Kidney (tissue), 22 donors: ENCODE measurements at places on chromosomes 4 and X.

DNA sequence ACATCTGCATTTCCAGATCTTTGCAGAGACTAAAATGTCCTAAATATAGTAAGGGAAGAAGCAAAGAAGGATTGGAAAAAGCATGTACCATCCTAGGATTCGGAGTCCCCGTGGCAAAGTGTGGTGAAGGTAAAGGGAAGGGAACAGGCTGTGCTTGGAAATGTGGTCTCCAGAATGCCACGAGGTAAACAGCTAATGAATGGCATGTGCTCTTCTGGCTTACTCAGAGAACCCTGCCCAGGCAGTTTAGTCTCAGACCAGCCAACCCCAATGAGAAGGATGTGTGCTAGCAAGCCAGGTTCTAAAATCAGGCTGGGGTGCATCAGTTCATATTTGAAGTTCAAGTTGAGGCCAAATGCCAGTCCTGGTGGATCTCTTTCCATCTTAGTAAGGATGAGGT, 113.1 kb downstream of the RS1 start:
- DNase-seq, result no peak
- H3K4me1 ChIP-seq, result no peaks in the 10 kb centered on the region
- H3K4me3 ChIP-seq, result no peak overlapping the region
- no peaks in the 10 kb centered on the region for H3K36me3 ChIP-seq
- no peaks in the 10 kb centered on the region for H3K27me3 ChIP-seq

GRCh38 chr4:37973441-37973840, 13.2 kb downstream of the PTTG2 start:
- no peak overlapping the region for H3K4me3 ChIP-seq
- DNase-seq, result no peak
- H3K27ac ChIP-seq, result peak overlapping the region; percentile 63
- H3K27me3 ChIP-seq, result no peaks in the 10 kb centered on the region
- H3K4me1 ChIP-seq, result peaks cover 23% of the 10 kb centered on the region

GRCh38 chr4:13656569-13657405, 29.3 kb upstream of the BOD1L1 start:
- DNase-seq, result peak; percentile 82
- no peaks in the 10 kb centered on the region for H3K36me3 ChIP-seq
- H3K27ac ChIP-seq, result no peak overlapping the region
- no peaks in the 10 kb centered on the region for H3K27me3 ChIP-seq

GRCh38 chr4:82268826-82269193, 105.0 kb downstream of the HNRNPD start:
- no peaks in the 10 kb centered on the region for H3K4me1 ChIP-seq
- H3K36me3 ChIP-seq, result no peaks in the 10 kb centered on the region
- no peak overlapping the region for H3K4me3 ChIP-seq
- no peak overlapping the region for H3K27ac ChIP-seq

GRCh38 chr4:56976837-56977320, 527 bp downstream of the NOA1 start:
- DNase-seq, result peak; percentile 64
- H3K36me3 ChIP-seq, result peaks cover 11% of the 10 kb centered on the region
- no peaks in the 10 kb centered on the region for H3K4me1 ChIP-seq
- H3K27ac ChIP-seq, result peak overlapping the region; percentile 71
- no peaks in the 10 kb centered on the region for H3K27me3 ChIP-seq

DNA sequence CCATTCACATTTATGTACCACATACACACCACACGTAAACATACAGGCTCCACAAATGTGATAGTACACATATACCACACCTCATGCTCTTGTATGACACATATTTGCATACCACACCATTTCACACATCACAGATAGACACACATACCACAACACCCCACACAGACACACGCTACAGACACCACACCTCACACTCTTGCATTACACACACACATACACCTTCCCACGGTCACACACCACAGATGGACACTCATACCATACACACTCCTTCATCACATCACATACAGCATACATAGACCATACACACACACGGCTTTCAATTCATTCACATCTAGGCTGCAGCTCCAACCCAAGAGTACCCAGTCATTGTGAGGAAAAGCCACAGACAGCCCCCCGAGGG, 222.5 kb upstream of the RPL34 start:
- H3K27me3 ChIP-seq, result no peaks in the 10 kb centered on the region
- no peak for DNase-seq
- H3K4me1 ChIP-seq, result no peaks in the 10 kb centered on the region
- no peaks in the 10 kb centered on the region for H3K36me3 ChIP-seq

- no peaks in the 10 kb centered on the region for H3K4me1 ChIP-seq
- H3K27ac ChIP-seq, result no peak overlapping the region
- no peak for DNase-seq
- no peaks in the 10 kb centered on the region for H3K27me3 ChIP-seq
- no peaks in the 10 kb centered on the region for H3K36me3 ChIP-seq
Measured at GRCh38 chrX:155757046-155757759, 123.9 kb upstream of the VAMP7 start.

DNA sequence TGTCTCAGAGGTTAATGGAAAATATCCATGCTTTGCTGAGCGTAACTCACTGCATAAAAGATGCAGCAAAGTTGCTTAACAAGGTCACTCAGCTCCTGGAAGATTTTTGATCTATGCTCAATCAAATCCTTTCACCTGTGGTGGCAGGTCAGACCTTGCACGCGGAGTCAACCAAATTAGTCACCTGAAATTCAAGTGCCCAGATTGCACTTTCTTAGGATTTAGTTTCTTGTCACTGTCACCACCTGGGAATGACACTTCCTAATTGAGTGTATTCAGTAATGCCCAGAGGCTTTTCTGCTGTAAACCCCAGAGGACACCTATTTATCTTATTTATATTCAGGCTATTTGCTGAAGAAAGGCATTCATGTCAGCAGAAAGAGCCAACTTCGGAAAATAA, 215.8 kb upstream of the SMIM31 start:
- DNase-seq, result no peak
- no peaks in the 10 kb centered on the region for H3K36me3 ChIP-seq
- no peaks in the 10 kb centered on the region for H3K27me3 ChIP-seq
- no peak overlapping the region for H3K4me3 ChIP-seq

DNA sequence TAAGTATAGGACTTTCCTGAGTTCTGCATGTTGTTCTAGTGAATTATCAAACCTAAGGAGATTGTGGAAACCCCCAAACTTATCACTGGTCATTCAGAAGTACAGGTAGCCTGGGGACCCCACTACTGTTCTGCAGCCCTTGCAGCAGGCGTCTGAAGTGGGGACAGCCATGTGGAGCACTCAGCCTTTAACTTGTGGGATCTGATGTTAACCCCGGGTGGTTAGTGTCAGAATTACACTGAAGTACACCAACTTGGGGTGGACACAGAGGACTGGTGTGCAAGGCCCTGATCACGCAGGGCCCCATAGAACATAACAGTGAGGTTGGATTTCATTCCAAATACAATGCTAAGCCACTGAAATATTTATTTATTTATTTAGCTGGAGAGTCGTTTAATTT, 103.7 kb downstream of the SCD5 start:
- no peaks in the 10 kb centered on the region for H3K36me3 ChIP-seq
- no peak overlapping the region for H3K4me3 ChIP-seq
- no peak overlapping the region for H3K27ac ChIP-seq
- no peaks in the 10 kb centered on the region for H3K27me3 ChIP-seq
- no peaks in the 10 kb centered on the region for H3K4me1 ChIP-seq

GRCh38 chrX:8048466-8048865, 121.3 kb upstream of the PNPLA4 start:
- no peak overlapping the region for H3K27ac ChIP-seq
- H3K4me1 ChIP-seq, result peaks cover 3% of the 10 kb centered on the region
- DNase-seq, result no peak
- peaks cover 2% of the 10 kb centered on the region for H3K27me3 ChIP-seq
- H3K36me3 ChIP-seq, result no peaks in the 10 kb centered on the region
- H3K4me3 ChIP-seq, result no peak overlapping the region

GRCh38 chr4:38898245-38898644, 30.6 kb downstream of the FAM114A1 start:
- no peak for DNase-seq
- no peak overlapping the region for H3K4me3 ChIP-seq
- H3K4me1 ChIP-seq, result no peaks in the 10 kb centered on the region

GRCh38 chr4:113901994-113902787, 77.3 kb downstream of the ARSJ start:
- H3K36me3 ChIP-seq, result no peaks in the 10 kb centered on the region
- DNase-seq, result peak; percentile 46
- H3K4me3 ChIP-seq, result peak overlapping the region; percentile 22
- no peaks in the 10 kb centered on the region for H3K27me3 ChIP-seq

- no peaks in the 10 kb centered on the region for H3K4me1 ChIP-seq
- no peak for DNase-seq
- no peaks in the 10 kb centered on the region for H3K36me3 ChIP-seq
- H3K4me3 ChIP-seq, result no peak overlapping the region
- no peaks in the 10 kb centered on the region for H3K27me3 ChIP-seq
Measured at GRCh38 chr4:4302416-4302815, 12.4 kb downstream of the ZBTB49 start.

DNA sequence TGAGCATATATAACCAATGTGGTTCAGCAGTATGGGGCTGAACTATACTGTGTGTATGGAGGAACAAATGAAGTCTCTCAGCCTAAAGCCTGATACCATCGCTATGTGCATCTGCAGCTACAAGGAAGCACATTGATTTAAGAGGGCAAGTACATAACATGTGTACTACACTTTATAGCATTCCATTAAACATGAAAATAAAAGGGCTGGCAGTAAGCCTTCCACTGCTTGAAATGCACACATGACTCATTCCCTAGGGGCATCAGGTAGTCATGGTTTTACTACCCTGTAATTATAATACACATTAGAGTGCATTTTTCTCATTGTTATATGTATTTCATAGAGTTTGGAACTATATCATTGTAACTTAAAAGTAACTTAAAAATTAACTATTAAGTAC, 51.2 kb downstream of the SMARCA1 start:
- no peaks in the 10 kb centered on the region for H3K4me1 ChIP-seq
- H3K36me3 ChIP-seq, result no peaks in the 10 kb centered on the region
- no peak overlapping the region for H3K27ac ChIP-seq
- no peak overlapping the region for H3K4me3 ChIP-seq

DNA sequence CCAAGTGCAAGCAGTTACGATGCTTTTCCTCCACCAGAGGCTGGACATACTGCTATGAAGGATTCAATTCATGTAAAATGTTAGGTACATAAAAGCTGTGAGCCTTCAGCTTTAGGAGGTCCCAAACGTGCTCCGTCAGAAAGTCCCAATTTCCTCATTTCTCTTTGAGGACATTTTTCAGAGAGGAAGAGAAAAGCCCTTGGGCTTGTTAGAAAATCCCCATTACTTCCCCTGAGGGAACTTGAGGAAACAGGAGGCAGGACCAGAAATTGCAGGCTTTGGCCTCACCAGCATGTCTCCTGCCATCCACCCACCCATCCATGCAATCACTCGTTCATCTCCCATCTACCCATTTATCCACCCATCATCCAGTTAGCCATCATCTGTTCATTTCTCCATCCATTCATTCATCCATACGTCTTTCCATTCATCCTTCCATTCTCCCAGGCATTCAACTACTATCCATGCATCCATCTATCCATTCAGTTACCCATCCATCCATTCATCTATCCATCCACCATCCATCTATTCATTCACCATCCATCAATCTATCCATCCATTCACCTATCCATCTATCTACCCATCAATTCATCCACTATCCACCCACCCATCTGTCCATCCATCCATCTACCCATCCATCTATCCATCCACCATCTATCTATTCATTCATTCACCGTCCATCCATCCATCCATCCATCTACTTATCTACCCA, 223.5 kb downstream of the AFAP1 start:
- no peaks in the 10 kb centered on the region for H3K36me3 ChIP-seq
- H3K4me1 ChIP-seq, result peaks cover 2% of the 10 kb centered on the region
- DNase-seq, result no peak
- no peaks in the 10 kb centered on the region for H3K27me3 ChIP-seq
- H3K4me3 ChIP-seq, result no peak overlapping the region

GRCh38 chrX:45823536-45823935, 622.9 kb upstream of the DIPK2B start:
- no peak overlapping the region for H3K27ac ChIP-seq
- no peaks in the 10 kb centered on the region for H3K4me1 ChIP-seq
- H3K36me3 ChIP-seq, result no peaks in the 10 kb centered on the region

GRCh38 chrX:110280954-110281353, 36.9 kb downstream of the AMMECR1 start:
- no peaks in the 10 kb centered on the region for H3K36me3 ChIP-seq
- DNase-seq, result no peak
- H3K27ac ChIP-seq, result no peak overlapping the region
- no peak overlapping the region for H3K4me3 ChIP-seq
- no peaks in the 10 kb centered on the region for H3K4me1 ChIP-seq

DNA sequence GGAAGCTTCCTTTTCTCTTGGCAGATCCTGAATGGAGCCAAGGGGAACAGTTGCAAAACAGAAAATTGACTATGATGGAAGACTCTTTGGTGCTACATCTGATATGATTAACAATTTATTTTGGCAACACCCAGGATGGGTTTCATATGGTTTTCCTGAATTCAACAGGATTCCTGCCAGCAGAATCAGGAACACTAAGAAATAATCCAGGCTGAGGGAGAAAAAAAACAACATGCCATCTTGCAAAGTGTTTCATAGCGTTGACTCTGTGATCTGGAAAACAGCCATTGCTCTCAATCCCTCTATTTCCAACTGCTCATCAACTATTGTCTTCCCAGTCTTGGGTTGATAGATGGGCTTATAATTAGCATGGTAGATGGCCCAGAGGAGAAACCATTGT, 303.8 kb upstream of the KLF3 start:
- H3K36me3 ChIP-seq, result no peaks in the 10 kb centered on the region
- H3K27ac ChIP-seq, result no peak overlapping the region
- no peak overlapping the region for H3K4me3 ChIP-seq

DNA sequence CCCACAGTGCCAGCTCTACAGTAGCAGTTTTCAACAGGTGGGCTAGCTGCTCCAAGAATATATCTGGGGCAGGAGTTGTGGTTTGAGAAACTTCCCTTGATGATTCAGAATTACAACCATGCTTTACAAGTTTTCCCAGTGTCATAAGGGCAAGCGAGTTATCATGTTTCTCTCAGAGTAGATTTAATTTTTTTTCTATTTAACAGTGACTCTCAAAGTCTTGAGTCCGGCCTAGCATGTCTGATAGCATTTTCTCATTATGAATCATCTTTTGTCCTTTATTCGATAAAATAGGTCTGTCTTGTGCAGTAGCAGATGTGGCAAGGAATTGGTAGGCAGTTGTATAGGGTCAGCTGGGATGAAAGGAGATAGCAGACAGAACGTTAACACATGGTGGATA, 62.2 kb upstream of the SPANXD start:
- no peak overlapping the region for H3K4me3 ChIP-seq
- H3K36me3 ChIP-seq, result no peaks in the 10 kb centered on the region
- no peak for DNase-seq

- H3K4me3 ChIP-seq, result peak overlapping the region; percentile 15
- H3K27me3 ChIP-seq, result peaks cover 2% of the 10 kb centered on the region
- H3K4me1 ChIP-seq, result no peaks in the 10 kb centered on the region
- peak; percentile 29 for DNase-seq
- no peak overlapping the region for H3K27ac ChIP-seq
Measured at GRCh38 chr4:89836031-89836745, 773 bp downstream of the SNCA start.
